ENCODE measurements at places on chromosomes 3 and 15. TPM values are rescaled to one million over a fixed set of nuclear protein-coding genes. Genes with fewer than 3 reads are reported as not detected.

FOXB1 gene
- 1.1 TPM for total RNA-seq

LRRC49 gene
- 1.2 TPM for total RNA-seq

ADCY5 gene
- not detected for total RNA-seq

CLCN2 gene
- total RNA-seq: 9.5 TPM

SAXO2 gene
- not detected for total RNA-seq

SLC9C1 gene
- not detected for total RNA-seq

MEIS2 gene
- not detected for total RNA-seq

TPM1 gene
- total RNA-seq: 3.0 TPM

IGSF11 gene
- total RNA-seq: 0.24 TPM

SEMA7A gene
- total RNA-seq: 44.9 TPM

KBTBD12 gene
- not detected for total RNA-seq

ZNF502 gene
- 1.5 TPM for total RNA-seq

PIERCE2 gene
- not detected for total RNA-seq

MST1R gene
- 0.74 TPM for total RNA-seq

NCKIPSD gene
- total RNA-seq: 58.0 TPM

DNA sequence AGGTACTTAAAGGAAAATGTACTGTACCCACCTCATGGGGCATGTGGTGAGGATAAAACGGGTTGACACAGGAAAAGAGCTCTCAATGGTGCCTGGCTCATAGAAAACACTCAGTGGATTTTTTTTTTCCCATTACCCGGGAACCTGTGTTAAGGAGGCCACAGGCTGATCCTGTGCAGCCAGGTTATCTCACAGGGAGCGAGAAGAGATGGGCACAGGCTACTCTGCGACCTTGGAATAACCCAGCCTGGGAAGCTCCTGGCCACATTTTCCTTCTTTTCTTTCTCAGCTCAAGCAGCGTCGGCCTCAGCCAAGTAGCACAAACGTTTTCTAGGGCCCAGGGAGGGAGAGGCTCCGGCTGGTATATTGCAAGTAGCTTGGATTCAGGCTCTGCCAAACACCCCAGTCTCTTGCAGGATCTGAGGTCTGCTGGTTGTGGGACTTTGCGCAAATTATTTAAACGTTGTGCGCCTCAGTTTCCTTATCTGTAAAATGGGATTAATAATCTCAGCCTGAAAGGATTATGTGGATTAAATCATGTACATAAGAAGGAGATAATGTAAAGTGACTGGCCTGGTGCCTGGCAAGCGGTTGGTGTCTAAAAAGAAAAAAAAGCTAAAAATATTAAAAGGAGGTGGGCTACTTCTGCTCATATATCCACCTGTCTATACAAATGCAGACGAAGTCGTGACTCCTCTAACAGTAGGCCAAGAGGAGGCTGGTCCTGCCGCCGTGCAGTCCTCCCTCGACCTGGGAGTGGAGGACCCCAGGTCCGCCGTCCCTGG is 2.2 kb downstream of the FURIN start:
- ATAC-seq: no peak

DNA sequence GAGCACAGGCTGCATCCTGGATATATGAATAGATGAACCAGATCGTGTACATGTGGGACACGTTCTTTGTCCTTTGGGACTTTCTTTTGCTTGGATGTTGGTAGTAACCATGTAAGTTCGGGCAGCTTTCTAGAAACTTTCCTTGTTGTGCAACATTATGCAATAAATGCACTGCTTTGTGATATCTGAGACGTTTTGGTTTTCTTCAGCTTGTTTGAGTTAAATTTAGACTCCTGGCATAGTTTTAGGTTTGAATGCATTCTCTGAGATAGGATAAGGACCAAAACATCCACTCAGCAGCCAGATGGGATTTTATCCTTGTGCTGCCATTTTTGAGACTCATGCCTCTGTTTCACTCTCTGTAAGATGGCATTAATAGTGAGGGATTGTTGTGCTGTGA is 158.9 kb downstream of the IGF1R start:
- ATAC-seq: no peak

DNA sequence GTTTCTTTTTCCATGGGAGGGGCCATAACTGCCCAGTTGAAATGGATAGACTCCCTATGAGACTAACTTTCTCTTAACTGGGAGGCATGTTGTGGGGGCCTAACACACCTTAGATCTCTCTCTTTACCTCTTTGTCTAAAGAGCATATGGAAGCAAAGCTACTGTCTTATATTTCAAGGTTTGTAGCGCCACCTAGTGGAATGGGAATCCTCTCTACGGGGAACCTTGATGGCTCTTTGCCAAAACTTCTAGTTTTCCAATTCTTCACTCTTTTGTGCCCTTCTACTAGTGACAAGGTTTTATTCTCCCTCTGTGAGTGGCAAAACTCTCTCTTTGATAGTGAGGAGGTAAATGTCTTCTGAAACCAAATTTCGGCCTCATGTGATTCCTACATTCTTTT is 1030.4 kb upstream of the CADM2 start:
- ATAC-seq: no peak

- no peak for ATAC-seq
Measured at GRCh38 chr15:101115786-101116680, 135.8 kb downstream of the CHSY1 start.

- ATAC-seq: no peak
Measured at GRCh38 chr15:78154955-78155354, 5.8 kb downstream of the IDH3A start.

DNA sequence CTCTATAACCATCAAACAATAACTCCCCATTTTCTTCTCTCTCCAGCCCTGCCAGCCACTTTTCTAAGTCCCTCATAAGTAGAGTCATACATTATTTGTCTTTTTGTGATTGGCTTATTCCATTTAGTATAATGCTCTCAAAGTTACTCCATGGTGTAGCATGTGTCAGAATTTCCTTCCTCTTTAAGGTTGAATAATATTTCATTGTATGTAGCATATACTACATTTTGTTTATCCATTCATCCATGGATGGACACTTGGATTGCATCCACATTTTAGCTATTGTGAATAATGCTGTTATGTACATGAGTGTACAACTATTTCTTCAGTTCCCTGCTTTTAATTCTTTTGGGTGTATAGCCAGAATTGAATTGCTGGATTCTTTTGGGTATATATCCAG is 138.4 kb downstream of the ATG7 start:
- no peak for ATAC-seq

- no peak for ATAC-seq
Measured at GRCh38 chr15:45106002-45106790, 7.8 kb downstream of the DUOX2 start.

DNA sequence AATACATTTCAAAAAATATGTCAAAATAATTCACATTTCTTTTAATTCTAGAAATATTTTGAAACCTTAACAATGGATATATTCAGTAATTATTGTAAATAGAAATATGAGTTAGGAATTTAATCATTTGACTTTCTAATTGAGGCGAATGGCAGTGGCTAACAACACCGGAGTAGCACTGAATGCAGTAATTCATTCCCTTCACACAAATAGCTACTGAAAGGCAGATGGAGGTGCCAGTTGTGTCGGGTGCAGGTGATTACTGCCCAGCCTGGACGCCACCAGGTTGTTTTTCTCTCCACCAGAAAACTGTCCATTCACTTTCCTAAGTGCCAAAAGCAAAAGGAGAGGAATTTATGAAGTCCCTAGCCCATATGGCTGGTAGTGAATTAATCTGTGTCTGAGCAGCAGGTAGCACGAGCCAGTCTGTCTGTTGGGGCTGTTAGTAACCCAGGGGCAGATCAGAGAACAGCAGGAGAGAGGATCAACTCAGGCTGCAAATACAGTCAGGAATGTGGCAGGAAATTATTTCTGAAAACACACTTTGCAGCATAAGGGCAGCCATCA is 79.3 kb upstream of the GMNC start:
- ATAC-seq: no peak

DNA sequence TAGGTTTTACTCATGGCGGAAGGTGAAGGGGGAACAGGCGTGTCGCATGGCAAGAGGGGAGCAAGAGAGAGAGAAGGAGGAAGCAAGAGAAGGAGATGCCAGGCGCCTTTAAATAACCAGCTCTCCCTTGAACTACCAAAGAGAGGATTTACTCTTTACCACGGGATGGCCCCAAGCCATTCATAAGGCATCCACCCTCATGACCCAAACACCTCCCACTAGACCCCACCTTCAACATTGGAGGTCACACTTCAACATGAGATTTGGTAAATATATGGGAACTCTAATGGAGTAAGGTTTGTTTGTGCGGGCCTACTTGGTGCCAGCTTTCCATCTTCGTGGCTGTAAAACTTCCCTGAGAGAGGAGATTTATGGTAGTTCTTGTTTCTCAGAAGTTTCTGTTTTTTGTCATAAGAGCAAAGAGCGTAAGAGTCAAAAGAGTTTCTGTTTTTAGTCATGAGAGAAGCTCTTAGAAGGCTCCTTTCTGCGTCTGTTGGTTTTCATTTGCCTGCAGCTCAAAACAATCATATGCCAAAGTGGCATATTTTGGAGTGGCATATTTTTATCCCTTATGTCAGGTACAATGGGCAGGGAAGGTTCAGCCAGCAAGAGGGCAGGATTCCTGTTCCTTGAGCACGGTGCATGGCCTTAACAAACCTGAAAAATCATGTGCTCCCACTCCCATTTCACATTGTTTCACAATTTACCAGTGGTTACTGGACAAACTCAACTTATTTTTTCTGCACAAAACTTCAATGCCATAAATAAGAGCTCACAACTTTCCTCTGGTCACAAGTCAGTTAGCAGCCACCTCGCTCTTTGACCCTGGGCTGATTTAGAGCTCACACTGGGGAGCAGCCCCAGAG is 12.5 kb downstream of the PML start:
- ATAC-seq: peak; percentile 81

GRCh38 chr3:31421314-31422048 is 111.2 kb upstream of the STT3B start:
- peak; percentile 97 for ATAC-seq

GRCh38 chr3:133464573-133464972 is 64.7 kb downstream of the BFSP2 start:
- ATAC-seq: peak; percentile 73

DNA sequence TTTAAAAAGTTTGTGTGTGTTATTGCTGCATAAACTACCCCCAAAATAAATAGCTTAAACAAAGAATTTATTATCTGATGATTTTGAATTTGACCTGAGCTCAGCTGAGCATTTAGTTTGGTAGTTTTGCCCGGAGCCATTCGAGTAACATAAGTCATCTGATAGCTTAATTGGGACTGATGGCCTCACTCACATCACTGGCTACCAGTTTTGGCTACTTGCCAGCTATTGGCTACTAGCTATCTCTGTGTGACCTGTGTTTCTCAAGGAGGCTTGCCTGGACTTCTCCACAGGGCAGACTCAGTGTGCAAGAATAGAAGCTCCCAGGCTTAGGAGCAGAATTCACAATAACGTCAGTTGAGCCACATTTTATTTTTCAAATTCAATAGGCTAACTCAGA is 9.0 kb downstream of the CNTN3 start:
- ATAC-seq: no peak

DNA sequence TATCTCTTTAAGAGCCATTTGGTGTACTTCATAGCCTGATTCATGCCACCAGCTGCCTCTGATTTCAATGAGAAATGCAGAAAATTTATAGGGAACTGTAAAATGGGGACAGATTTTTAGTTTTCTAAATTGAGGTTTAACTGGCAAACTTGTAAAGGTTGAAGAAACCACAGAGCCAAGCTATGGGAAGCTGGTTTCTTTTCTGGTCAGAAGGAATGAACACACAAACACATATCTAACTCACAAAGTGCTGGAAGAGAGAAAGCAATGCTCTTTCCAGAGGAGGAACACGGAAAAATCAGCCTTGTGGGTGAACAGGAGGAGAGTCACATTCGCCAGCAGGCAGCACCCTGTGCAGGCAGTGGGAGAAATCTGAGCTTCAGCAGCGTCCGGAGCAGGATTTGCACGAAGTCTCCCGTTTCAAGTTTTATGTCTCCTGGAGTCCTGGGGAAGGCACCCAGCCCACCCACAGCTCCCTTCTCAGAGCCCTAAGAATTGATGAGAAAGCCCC is 481 bp downstream of the MASP1 start:
- no peak for ATAC-seq

- no peak for ATAC-seq
Measured at GRCh38 chr3:193828477-193828876, 235.5 kb downstream of the OPA1 start.

DNA sequence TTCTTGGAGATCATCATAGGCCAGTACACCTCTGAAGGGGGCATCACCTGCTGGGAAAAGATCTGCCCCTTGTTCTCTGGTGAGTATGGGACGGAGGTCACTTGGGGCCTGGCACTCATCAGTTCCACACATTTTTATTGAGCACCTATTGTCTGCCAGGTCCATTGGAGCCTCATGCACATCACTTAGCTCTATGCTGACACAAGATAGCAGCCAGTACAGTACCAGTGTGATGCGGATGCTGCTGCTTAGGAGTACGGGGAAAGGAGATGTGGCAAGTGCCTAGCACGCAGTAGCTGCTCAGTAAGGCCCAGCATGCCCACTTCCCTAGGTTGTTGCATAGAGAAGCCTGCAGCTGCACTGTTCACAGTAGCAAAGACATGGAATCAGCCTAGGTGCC is 43.4 kb downstream of the SLC6A6 start:
- ATAC-seq: no peak

DNA sequence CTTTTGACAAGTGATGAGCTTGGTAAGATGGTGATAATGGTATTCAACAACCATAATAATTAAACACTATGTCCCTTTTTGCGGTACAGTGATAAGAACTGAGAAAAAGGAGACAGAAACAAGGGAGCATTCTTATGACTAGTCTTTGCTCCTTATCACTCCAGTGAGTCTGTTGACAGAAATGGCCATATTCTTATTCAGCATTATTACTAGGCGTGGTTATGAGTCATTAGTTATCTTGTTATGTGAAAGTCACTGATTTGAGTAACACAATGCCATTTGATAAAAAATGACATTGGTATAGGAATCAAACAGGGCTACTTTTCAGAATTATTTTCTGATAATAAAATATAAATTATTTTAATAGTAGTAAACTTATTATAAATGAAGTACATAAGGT is 193.5 kb downstream of the C3orf38 start:
- ATAC-seq: no peak

- ATAC-seq: no peak
Measured at GRCh38 chr15:96767703-96768434, 437.4 kb downstream of the NR2F2 start.
